ENCODE measurements at places on chromosomes 3 and 15.

DNA sequence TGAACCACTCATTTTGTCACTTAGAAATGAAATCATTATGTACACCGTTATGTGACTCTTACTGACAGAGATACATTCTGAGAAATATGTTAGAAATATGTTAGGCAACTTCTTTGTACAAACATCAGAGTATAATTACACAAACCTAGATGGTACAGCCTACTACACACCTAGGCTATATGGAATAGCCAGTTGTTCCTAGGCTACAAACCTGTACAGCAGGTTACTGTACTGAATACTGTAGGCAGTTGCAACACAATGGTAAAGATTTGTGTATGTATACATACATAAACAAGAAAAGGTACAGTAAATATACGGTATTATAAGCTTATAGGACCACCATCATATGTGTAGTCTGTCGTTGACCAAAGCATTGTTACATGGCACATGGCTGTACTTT, 3.7 kb downstream of the SACM1L start:
- DNase-seq, result no peak

DNA sequence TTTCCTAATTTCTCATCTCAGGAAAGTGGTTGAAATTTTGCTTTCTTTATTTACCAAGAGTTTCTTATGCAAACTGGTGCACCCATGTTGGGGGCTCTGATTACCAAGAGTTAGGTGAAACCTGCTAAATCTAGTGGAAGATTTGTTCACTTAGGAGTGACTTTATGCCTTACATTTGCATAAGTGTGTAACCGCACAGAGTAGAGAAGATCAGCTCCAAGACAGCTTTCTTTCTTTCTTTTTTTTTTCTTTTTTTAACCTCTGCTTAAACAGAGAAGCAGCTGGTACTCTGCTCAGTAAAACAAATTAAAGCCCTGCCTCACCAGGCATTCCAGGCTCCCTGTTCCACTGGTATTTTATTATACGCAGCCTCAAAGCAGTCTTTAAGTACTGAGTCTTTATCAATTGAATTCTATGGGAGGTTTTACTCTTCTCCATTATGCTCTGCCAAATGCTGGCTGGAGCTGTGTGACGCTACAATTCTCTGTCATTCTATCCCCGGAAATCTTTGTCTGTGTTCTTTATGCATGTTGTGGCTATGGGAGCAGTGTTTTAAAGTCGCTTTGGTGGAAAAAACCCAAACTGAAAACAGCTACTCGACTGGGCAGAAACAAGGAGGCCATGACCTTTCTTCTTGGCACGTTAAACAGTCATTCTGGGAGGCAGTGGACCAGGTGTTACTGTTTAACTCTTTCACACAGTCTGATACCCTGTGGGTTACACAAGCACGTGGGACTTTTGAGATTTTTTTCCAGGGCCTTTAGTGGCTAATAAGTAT, 55.2 kb upstream of the GBE1 start:
- DNase-seq, result no peak

DNA sequence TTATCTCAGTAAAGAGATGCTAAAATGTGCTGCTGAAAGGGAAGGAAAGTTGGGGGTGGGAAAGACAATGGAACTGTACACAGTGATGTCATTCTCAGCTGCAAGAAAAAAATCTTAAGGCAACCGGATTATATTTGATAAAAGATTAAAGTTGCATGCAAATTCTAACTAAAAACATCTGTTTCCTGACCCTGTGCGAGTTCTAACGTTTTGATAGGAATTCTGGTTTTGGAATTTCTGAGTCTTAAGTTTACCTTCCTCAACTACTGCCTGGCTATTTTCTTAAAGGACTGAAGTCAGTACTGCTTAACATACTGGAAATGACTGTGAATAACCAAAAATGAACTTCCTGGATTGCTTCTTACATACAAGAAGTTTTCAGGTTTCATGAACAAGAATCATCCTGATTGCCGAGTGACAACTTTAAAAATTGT, 115.5 kb downstream of the SLC25A26 start:
- no peak for DNase-seq

- no peak for DNase-seq
Observed at GRCh38 chr3:89138048-89138447, 30.6 kb downstream of the EPHA3 start.

DNA sequence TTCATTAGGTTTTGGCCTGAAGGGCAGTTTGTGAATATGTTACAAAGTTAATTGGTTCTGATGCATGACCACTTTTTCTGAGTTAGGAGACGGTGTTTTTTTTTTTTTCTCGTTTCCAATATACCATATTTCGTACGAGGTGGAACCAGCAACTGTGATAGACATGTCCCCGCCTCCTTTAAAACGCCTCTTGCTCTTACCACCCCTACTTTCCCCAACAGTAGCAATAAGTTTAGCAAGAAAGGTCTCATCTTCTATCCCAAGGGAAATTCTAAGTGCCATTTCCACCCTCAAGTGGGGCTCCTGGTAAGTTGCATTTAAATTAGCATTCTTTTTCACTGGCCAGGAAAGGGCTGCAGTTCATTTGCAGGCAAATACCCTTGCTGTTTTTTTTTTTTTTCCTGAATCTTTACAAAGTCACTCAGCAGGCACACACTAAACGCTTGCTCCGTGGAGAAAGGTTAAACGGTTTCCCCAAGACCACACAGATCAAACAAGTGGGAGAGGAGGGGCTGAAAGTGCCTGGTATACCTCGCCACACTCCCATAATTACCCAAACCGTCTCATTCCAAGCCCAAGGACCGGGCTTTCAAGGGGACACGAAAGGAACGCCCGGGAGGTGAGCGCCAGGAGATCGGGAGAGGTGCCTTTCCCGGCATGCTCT, 39.5 kb upstream of the MGA start:
- no peak for DNase-seq

GRCh38 chr3:53813876-53814275, 32.3 kb downstream of the CHDH start:
- DNase-seq, result no peak

DNA sequence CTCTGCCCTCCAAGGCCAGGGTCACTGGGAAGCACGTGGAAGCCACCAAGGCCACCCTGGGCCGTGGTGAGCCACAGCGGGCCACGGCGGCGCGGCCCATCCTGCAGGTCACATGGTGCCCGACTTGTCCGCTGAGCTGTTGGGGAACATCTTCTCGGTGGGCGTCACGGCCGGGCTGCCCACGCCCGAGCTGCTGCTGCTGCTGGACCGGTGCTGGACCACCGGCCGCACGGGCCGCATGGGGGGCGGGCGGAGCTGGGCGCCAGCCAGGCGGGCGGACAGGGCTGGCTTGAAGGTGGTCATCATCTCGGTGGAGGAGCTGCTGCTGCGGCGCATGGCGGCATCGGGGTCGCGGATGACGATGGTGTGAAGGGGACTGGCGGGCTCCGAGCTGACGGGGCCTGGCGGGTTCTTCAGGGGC, 22.1 kb upstream of the RAD18 start:
- DNase-seq, result no peak

DNA sequence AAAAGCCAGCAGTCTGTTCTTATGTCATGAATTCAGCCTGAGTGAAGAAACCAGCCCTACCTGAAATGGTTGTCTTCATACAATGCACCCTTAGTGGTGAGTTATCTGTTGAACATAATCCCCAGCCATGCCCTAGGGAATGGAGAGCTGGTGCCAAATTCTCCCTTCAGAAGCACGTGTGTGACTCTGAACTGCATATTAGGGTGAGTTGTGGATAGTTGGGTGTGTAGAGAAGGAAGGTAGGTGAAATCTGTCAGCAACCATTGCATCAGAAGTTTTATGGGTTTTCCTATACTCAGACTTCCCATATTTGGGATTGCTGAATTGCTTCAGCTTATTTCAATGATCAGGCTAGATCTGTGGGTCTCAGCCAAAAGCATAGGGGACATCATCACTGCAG, 46.5 kb upstream of the TP63 start:
- no peak for DNase-seq

- DNase-seq, result no peak
Observed at GRCh38 chr3:70982700-70983140, 600.8 kb downstream of the FOXP1 start.

DNA sequence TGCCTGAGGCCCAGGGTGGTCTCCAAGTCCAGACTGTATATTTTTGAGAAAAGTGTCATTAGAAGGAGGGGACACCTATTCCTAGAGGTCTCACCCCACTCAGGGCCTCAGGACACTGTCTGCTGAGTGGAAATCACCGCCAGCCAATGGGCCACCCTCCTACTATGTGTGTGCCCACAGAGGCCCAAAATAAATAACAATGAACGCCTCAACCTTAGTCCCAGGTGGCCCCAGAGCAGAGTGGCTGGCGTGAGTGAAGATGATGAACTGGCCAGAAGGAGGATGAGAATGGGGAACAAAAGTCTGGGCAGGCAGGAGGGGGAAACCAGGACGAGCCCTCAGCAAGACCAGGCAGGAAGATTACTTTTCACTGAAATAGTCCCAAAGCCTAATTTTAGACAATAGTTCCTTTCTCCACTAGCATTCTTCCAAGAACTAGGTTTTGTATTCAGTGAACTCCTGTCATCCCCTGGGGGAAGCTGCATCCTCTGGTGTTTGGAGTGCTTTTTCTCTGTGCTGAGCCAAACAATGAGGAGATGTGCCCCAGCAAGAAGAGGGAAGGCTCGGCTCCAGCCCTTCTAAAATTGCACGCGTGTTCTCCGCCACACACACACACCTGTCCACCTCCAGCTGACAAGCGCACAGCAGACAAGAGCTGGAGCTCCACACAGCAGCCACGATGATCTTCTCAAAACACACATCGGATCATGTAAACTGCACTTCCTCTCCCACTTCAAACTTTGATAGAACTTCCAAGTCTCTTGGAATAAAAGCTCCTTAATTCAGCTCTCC, 72.2 kb downstream of the ADCY5 start:
- DNase-seq, result no peak

DNA sequence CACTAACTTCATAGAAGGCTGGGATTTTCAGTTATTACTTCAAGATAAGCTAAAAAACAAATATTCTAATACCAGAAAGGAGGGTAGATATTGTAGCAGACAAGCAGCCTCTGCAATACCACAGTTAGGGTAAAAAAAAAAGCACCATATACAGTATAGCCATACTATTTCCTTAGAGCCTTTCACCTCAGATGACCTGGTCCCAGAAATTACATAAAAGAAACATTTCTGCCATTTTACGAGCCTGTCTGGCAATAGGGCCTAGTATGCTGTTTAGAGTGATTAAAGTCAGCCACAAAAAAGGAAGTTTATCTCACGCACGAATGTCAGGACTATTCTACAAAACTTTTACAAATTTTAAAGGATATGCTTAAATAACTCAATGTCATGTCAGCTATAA, 1016.6 kb downstream of the PLOD2 start:
- no peak for DNase-seq

DNA sequence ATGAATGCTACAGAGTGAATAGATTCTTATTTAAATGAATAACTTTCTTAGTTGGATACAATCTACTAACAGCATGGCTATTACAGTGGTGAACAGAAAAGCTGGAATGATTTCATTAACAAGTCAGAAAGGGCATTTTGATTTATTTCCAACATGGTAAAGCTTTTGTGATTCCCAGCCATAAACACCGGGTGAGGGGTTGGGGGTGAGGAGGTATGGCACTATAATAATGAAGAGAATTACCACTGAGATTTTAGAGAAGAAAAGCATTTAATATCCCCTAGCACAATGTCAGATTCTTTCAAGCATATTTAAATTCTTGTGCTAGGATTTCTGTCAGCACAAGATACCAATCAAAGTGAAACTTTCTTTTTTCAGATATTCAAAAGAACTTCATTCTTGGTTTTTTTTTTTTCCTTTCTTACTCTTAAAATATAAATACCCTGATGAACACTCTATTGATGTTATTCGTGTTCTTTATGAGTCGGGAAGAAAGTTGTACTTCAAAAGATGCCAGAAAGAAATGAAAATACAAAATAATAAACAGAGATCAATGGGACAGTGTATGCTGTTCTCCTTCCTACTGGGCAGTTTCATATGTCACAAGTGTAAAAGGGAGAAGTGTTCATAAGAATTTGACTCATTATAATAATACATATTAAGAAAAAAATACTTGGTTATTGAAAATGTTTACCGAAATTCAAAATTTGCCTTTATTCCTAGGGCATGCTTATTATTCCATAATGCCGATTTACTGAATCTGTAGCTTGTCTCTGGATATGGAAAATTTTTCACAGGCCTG, 522.8 kb downstream of the CADM2 start:
- DNase-seq, result no peak

- DNase-seq, result no peak
Observed at GRCh38 chr3:104175696-104176095, 1191.0 kb upstream of the ALCAM start.

- DNase-seq, result no peak
Observed at GRCh38 chr3:126780666-126781065, 76.6 kb downstream of the CHCHD6 start.

DNA sequence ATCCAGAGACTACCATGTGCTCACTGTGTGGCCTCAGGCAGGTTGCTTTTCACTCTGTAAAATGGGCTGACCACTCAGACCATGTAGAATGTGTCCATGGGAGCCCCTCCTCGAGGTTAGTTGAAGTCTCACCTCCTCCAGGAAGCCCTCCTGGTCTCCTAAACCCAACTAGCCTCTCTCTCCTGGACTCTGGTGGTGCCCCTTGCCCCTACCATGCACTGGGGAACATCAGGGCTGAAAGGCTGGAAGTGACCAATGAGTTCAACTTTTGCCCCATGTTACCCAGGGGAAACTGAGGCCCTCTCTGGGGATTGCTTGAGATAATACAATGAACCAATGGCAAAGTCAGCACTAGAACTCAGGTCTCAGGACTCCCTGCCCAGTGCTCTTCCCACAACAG, 69.2 kb upstream of the SLC6A6 start:
- DNase-seq, result no peak

GRCh38 chr3:112682361-112682760, 41.4 kb upstream of the CCDC80 start:
- DNase-seq, result no peak

DNA sequence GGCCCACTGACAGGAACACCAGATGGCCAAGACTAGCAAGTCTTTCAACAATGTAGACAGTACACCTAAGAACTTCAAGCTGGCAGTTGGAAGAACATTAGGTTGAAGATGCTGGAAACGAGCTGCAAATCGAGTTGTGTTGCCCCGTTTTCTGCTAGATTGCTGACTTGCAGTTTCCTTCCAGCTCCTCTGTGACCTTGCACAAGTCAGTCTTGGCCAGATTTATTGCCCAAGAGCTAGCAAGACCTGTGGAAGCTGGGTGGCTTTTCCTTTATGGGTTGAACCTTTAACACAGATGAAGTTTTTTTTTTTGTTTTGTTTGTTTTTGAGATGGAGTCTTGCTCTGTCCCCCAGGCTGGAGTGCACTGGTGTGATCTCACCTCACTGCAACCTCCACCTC, 2.9 kb upstream of the RBM6 start:
- no peak for DNase-seq
